ENCODE measurements at places on chromosomes 3 and 15.

DNA sequence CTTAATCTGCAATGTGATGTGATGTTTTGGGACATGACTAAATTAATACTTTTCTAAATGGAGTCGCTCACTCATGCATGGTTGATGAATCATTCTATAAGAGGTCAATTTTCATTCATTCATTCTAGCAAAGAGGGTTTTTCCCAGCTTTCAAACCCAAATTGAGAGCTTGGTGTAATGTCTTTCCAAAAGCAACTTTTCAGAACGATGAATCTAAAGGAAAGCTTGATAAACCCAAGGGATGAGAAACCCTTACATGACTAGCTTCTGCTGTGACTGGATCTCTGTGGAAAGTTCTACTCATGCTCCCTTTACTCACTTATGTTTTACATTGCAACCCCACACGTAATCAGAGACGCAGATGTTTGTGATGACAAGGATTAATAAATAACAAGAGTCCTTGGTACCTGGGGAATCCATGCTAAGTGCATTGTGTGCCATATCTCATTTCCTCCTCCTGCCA lies 47.7 kb downstream of the PDZRN3 start:
- DNase-seq: no peak

DNA sequence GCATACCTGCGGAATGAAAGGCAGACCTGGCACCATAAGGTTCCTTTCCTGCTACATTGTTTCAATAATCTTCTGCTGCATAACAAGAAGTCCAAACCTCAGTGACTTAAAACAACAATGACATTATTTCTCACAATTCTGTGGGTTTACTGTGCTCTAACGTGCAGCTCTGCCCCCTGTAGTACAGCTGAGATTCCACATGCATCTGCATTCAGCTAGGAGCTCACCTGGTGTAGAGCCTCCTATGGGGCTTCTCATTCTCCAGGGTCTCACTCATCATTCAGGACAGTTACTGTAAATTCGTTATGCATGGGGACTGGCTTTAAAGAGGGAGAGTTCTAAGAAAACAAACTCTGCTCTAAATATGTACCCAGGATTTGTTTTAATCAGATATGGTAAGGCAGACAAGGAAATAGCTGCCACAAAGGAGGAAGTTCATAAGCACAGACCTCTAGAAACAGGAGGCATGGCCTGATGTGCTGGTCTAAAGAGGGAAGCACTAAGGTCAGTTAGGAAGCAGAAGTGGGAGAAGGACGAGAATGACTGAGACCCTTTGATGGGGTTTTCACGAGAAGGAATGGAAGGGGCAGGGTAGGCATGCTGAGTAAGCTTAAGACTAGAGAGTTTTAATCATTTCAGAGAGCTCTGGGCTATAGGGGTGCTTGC lies 347.0 kb downstream of the NEK10 start:
- DNase-seq: no peak

GRCh38 chr3:189165092-189165612 lies 6.6 kb upstream of the TPRG1 start:
- DNase-seq: no peak

- no peak for DNase-seq
Measured at GRCh38 chr15:81475471-81475870, 101.5 kb upstream of the TMC3 start.

GRCh38 chr3:114668099-114668498 lies 374.3 kb downstream of the TIGIT start:
- DNase-seq: no peak

DNA sequence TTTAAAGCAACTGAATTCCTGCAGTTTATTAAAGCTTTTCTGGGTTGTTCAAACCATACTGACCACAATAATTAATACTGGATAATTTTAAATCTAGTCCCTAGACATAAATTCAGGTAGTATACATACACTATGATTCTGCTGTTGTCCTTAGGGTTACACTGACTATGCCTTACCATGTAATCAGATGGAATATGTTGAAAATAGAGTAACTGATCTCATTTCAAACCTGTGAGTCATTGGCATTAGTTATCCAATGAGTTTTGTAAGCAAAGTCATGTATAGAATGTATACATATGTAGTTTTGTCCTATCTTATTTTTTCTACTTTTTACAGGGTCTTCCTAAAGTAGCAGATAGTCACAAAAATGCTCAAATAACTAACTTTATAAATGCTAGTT lies 517.1 kb upstream of the CCDC54 start:
- DNase-seq: no peak

GRCh38 chr3:119571688-119572087 lies 7.6 kb upstream of the ADPRH start:
- DNase-seq: no peak

DNA sequence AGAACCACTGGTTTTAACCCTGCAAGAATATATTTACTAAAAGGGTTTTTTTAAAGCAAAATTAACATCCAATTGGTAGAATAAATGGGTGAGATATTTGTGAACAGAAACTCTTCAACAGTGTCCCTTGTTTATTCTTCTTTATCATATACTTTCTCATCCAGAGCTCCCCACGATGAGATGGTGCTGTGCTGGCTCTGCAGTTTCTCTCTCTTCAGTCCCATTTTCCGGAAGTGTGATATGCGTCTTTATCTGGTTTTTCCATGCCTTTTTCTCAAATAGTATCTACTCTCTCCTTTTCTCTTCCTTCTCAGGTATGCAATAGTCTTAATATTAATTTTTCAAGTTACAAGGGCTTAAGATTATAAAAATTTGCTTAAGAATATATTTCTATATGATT lies 1.5 kb downstream of the EAF2 start:
- DNase-seq: no peak

GRCh38 chr3:119301662-119302061 lies 7.5 kb downstream of the ARHGAP31 start:
- no peak for DNase-seq

GRCh38 chr15:90592131-90592881 lies 62.6 kb downstream of the CRTC3 start:
- peak; percentile 20 for DNase-seq

DNA sequence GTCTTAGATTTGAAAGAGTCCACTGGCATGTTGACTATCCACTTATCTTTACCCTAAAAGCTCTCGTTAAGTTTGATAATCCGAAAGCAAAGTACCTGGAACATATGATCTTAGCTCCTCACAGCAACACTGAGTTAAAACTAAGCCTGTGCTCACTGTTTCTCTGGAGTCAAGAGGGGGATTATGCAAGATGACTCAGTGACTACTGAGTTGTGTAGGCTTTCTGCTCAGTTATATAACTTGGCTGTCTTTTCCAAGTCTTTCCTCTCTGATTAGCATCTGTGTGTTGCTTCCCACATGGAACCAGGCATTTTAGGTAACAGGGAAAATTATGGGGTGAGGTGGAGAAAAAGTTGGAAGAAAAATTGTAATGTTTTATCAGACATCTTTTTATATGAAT lies 31.2 kb upstream of the MYO5C start:
- peak; percentile 15 for DNase-seq

- no peak for DNase-seq
Measured at GRCh38 chr3:62888180-62888579, 13.0 kb upstream of the CADPS start.

- DNase-seq: no peak
Measured at GRCh38 chr3:121956363-121956762, 62.2 kb downstream of the SLC15A2 start.

- no peak for DNase-seq
Measured at GRCh38 chr3:23341147-23341838, 138.2 kb downstream of the UBE2E2 start.

- DNase-seq: no peak
Measured at GRCh38 chr3:36681867-36682266, 82.5 kb downstream of the DCLK3 start.

GRCh38 chr15:27706300-27706699 lies 392.8 kb downstream of the OCA2 start:
- no peak for DNase-seq

GRCh38 chr3:32120471-32120870 lies 14.1 kb downstream of the GPD1L start:
- no peak for DNase-seq

DNA sequence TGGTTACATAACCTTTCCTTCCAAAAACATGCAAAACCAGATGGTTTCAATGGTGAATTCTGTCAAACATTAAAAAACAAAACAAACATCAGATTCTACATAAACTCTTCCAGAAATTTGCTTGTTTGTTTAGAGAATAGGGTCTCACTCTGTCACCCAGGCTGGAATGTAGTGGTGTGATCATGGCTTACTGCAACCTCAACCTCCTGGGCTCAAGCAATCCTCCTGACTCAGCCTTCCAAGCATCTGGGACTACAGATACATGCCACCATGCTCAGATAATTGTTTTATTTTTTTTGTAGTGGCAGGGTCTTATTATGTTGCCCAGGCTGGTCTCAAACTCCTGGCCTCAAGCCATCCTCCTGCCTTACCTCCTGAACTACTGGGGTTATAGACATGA lies 36.1 kb downstream of the FBXL2 start:
- no peak for DNase-seq

GRCh38 chr15:50653156-50653743 lies 33.3 kb downstream of the TRPM7 start:
- DNase-seq: no peak

- no peak for DNase-seq
Measured at GRCh38 chr3:23865595-23866396, 51.0 kb downstream of the NKIRAS1 start.

- DNase-seq: no peak
Measured at GRCh38 chr3:125161607-125162219, 50.8 kb downstream of the SLC12A8 start.

GRCh38 chr3:182305881-182306665 lies 487.2 kb upstream of the ATP11B start:
- no peak for DNase-seq

DNA sequence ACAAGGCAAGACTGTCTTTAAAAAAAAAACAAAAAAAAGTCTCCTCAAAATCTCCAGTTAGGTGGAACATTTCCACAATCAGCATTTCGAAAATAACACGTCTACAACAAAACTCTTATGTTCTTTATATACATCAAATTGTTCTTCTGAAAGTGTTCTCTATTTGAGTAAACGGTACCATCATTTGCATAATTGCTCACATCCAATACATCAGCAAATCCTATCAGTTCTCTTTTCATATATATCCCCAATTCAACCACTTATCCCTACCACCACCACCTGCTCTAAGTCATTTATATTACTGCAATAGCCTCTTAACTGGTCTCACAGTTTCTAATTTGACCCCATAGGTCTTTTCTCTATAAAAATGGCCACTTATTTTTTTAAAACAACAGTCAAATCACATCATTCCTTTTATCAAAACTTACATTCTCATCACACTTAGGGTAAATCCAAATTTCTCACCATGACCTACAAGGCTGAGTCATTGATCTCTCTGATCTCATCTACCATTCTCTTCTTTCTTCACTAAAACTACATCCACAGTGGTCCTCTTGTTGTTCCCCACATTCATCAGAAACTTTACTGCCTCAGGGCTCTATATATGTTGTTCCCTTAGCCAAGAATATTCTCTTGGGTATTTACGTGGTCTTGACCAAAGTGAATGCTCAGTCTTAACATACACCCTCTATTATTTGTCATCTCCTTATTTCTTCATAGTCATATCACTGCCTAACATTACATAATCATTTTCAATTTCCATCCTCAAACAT lies 237.0 kb downstream of the SCAPER start:
- no peak for DNase-seq

DNA sequence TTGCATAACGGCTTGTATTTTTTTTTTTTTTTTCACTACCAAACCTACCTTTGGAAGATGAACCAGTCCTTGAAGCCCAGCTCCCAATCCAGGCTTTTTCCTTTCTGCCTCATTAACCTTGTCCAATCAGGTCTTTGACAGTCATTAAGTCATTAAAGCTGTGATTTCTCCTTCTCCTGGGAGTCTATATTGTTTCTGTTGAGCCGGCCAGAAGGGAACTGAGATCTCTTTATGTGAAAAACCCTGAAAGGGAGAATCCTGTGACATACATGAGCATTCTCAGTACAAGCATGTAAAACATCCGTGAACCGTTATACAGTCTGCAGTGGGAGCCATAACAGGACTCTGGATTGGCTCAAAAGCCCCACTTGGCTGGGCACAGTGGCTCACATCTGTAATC lies 40.0 kb downstream of the ZNF589 start:
- no peak for DNase-seq

- no peak for DNase-seq
Measured at GRCh38 chr15:85753261-85753660, 41.5 kb downstream of the KLHL25 start.

GRCh38 chr3:23450806-23451205 lies 247.7 kb downstream of the UBE2E2 start:
- DNase-seq: no peak

DNA sequence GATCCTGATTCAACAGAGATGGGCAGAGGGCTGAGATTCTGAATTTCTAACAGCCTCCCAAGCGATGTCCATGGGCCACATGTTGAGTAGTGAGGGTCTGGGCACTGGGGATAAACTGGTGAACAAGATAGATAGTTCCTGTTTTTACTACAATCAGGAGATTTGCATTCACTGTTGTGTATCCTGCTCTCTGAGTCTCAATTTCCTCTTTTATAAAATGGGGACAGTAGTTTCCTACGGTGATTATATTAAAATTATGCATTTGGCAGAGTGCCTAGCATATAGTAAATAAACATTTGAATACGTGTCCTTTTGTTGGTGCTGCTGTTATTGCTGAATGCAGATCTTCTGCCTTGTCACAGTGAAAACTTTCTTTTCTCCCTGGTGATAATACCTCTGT lies 102.5 kb downstream of the MYH15 start:
- no peak for DNase-seq

- peak; percentile 29 for DNase-seq
Measured at GRCh38 chr3:15557511-15557946, 36.0 kb upstream of the COLQ start.

GRCh38 chr3:12752809-12753208 lies 6.2 kb downstream of the TMEM40 start:
- no peak for DNase-seq

- no peak for DNase-seq
Measured at GRCh38 chr15:74319596-74320351, 47.7 kb downstream of the CYP11A1 start.

DNA sequence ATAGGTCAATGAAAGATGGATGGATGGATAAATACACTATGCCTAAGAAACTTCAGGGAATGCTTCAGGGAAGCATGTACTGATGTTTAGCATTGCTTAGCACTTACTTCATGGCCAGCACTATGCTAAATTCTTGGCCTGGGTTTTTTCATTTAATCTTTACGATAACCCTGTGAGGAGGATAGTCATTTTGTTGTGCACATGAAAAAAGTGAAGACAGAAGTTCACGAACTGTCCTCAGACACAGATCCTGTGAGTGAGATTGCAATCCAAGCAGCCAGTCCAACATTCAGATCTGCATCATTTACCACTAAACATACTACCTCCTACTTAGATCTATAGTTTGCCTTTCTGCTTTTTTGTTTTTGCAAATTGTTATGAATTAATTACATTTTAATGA lies 510.8 kb upstream of the AGTR1 start:
- no peak for DNase-seq

- no peak for DNase-seq
Measured at GRCh38 chr15:100034191-100034590, 301.0 kb upstream of the LYSMD4 start.

GRCh38 chr3:106068795-106069194 lies 200.0 kb upstream of the CBLB start:
- peak; percentile 31 for DNase-seq

- DNase-seq: no peak
Measured at GRCh38 chr3:3446251-3446650, 266.8 kb upstream of the CRBN start.

GRCh38 chr3:131701153-131701770 lies 198.5 kb upstream of the MRPL3 start:
- no peak for DNase-seq
